ENCODE measurements at places on chromosomes 5 and 9.

DNA sequence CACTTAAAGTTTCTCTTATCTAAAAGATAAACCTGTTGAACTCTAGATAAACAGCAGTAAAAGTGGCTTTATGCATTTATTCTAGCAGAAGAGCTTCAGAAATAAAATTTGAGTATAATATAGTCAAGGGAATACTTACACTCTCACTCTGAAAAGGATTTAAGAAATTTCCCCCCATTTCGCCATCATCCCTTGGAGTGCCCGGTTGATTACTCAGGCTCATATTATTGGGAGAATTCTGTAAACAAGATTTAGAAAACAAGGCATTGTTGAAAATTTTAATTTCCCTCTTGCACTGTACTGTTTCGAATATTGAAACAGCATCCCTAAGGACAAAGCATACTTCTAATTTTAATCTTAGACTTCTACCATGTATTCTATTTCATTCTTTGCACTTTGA, 34.5 kb upstream of the ACOT12 start:
- no peak for DNase-seq

DNA sequence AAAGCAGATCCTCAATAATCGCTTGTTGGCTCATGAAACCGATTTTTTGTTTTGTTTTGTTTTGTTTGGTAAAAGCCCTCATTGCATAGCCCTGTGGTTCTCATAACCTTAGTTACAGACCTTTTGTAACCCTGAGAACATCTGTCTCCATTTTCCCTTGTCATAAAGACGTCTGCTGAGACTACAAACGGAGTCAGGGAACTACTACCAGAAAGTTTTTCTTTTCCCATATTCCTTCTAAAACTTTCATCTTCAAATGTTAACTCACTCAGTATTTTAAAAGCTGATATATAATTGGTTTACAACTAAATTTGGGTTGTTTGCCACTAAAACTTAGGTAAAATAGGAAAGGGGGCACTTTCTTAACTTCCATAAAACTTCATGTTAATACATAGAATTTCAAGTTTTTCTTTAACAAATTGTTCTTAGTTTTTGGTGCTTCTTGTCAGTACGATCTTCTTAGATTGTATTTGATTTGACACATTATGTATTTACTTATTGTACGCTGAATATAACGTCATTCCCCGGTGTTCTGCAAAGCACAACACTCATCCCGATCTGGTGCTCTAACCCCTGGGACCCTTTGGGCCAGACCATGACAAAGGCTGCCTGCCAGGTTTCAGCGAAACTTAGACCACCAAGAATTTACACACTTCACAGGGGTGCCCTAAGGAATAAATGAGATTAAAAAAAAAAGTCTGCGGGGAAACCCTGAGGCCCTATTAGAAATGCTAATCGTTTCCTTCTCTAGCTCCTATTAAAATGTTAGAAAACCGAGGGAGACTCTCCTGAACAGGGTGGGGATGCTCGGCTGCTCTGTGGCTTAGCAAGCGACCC, 1.1 kb upstream of the ANP32B start:
- DNase-seq = no peak

DNA sequence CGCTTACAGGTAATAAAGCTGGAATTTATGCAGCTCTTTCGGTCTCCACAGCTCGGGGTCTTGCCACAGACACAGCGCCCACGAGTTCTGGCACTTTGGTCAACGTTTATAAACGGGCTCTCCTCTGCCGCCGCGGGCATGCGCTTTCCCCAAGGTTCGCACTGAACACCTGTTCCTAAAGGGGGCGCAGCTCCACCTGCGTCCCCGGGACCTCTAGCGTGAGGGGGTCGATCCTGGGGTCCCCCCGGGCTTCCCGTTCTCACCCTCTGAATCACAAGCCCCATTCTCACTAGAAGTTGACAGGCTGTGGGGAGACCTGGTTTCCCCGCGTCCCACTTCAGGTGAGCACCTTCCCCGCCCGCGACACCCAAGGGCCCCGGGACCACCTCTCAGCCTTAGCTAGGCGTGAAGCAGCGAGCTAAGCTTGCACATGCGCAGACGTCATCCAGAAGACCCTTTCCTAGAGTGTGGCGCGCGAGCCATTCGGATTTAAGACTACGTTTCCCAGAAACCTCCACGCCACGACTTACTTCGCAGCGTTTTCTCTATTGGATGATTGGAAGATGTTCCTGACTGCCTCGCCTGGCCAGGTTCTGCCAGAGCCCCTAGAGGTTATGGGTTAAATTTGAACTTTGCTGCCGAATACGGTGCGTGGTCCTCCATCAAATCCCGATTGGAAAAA, 21.3 kb upstream of the ZNF782 start:
- DNase-seq = peak; percentile 63

- DNase-seq = no peak
Measured at GRCh38 chr9:28121366-28121765, 548.1 kb upstream of the C9orf72 start.

- no peak for DNase-seq
Measured at GRCh38 chr5:32850817-32851496, 139.8 kb downstream of the NPR3 start.

GRCh38 chr5:95697781-95698681, 15.2 kb upstream of the SPATA9 start:
- DNase-seq = no peak

- DNase-seq = no peak
Measured at GRCh38 chr9:79384501-79384900, 187.3 kb upstream of the TLE4 start.

- no peak for DNase-seq
Measured at GRCh38 chr9:90844326-90844725, 42.7 kb downstream of the SYK start.

GRCh38 chr5:79020861-79021561, 35.9 kb upstream of the ARSB start:
- peak; percentile 71 for DNase-seq

DNA sequence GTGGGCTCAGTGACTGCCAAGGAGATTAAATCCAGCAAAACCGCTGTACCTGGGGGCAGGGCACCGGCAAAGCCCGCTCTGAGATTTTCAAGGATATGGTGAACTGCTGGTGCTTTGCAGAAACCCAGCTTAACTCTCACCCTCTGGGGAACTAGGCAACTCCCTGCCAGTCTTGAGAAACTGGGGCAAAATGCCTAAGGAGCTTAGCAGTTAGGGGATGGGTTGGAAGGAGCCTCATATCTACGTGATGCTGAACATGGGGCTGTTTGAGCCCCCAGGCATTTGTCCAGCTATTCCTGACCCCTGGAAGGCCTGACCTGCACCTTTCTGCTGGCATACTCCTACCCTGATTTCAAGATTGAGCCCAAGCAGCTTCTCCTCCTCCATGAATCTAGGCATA, 108.6 kb upstream of the TBC1D2 start:
- no peak for DNase-seq

- DNase-seq = no peak
Measured at GRCh38 chr9:95793924-95794828, 81.3 kb upstream of the ERCC6L2 start.

DNA sequence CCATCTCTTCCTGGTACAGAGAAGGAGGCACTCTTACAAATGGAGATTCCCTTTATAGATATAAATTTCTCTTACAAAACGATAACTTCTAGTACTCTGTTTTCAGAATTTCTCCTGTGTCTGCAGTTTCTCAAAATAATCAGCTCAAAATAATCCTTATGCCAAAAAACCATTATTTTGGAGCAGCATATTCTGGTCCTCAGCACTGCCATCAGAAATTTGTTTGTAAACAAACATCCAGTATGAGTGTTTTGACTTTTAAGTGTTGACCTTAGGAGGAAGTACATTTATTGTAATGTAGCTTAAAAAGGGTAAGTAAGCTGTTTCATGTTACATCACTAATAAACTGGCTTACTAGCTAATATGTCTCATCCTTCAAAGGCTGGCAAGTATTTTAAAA, 52.8 kb upstream of the SNAPC3 start:
- no peak for DNase-seq

GRCh38 chr5:51518607-51519006, 135.4 kb downstream of the ISL1 start:
- DNase-seq = no peak

GRCh38 chr9:328453-328852, 113.8 kb downstream of the DOCK8 start:
- DNase-seq = no peak

- DNase-seq = peak; percentile 67
Measured at GRCh38 chr5:1488882-1489680, 34.7 kb downstream of the LPCAT1 start.

DNA sequence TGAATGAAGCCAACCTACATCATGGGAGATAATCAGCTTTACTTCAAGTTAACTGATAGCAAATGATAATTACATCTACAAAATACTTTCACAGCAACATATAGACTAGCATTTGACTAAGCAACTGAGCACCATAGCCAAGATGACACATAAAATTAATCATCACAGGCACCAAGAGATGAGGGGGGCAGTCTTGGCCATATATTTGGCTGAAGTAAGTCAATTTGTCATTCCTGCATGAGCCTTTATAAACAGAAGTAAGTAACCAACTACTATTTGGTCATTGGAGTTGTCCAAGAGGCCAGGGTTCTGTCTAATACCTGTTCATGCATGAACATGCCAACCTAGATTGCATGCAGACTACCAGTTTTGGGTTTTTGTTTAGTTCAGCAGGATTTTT, 53.6 kb downstream of the PDCD1LG2 start:
- no peak for DNase-seq

- no peak for DNase-seq
Measured at GRCh38 chr5:177276886-177277285, 26.6 kb downstream of the RAB24 start.

- no peak for DNase-seq
Measured at GRCh38 chr5:67699560-67699959, 503.0 kb upstream of the CD180 start.

- no peak for DNase-seq
Measured at GRCh38 chr9:5095795-5096194, 89.6 kb downstream of the INSL6 start.

DNA sequence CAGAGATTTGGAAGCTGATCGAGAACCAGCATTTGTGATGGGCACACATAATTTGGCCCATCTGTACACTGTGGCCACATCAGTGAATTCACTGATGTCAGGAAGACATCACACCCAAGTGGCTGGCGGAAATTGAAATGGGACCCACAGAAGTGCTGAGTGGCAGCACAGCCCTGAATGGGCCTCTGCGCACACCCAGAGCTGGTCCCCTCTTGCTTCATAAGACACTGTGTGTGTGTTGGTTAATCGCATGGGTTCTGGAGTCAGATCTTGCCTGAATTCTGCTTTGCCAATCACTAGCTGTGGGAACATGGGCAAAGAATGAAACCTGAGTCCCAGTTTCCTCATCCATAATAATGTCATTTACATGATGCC, 72.2 kb downstream of the PCSK5 start:
- no peak for DNase-seq

GRCh38 chr5:23223846-23224245, 283.6 kb upstream of the PRDM9 start:
- DNase-seq = no peak

DNA sequence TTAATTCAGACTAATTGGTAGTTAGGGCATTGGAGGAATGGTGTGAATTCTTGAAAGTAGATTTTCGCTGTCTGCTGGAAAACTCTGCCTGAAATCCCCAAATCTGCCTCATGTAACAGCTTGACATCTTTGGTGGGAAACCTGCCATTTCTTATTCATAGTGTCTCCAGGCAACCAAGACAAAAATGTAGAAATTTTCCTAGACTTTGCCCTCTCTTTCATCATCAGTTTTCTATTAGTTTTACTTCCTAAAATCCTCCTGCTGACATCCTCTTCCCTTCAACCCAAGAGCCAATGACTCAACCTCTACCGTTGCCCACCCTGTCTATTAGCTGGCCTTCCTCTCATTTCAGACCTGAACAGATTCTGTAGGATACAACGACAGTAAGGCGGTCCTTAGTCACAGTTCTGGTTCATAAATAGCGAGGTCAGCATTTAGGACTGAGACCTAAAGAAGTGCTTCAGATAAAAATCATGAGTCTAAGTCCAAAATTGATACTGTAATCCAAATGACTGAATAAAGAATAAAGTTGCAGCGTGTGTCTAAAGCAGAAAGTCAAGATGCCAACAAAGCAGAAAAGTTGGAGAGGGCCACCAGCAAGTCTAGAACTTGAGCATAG, 133.9 kb downstream of the MUSK start:
- DNase-seq = no peak

DNA sequence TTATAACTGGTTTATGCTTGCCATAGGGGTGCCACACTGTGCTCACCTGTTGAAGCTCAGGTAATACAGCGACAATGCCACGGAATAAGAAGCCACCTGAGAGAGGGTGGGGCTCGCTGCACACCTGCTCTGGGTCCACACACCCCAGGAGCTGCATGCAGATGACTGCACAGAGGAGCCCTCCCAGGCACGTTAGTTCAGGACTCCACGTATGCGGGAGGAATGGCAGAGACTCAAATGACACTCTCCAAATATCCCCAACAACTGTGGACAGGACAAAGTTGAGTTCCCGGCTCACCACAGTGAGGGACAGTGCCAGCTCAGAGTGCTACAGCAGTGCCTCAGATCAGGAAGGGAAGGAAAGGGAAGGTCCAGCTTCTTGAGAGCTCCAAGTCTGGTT, 5.8 kb upstream of the FCN1 start:
- DNase-seq = no peak

GRCh38 chr9:126894052-126894603, 20.5 kb upstream of the RALGPS1 start:
- no peak for DNase-seq

DNA sequence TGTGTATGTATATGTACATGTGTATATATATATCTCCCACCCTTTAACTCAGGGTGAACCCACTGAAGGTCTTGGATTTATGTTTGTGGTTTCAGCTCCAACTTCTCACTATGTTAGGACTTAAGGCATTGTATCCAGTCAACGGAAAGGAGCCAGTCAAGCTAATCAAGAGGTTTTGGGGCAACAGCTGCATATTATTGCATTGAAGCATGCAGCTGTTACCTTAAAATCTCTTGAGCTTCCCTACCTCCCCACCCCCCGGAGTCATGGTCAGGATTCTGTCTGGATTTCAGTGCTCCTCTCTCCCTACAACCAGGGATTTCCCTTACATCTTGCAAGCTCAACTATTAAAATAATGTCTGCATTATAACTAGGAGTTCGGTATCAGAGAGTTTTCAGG, 399.5 kb downstream of the SPOCK1 start:
- DNase-seq = no peak

GRCh38 chr9:99925541-99925940, 19.1 kb downstream of the STX17 start:
- no peak for DNase-seq

- DNase-seq = no peak
Measured at GRCh38 chr5:77163453-77163852, 47.0 kb upstream of the PDE8B start.

DNA sequence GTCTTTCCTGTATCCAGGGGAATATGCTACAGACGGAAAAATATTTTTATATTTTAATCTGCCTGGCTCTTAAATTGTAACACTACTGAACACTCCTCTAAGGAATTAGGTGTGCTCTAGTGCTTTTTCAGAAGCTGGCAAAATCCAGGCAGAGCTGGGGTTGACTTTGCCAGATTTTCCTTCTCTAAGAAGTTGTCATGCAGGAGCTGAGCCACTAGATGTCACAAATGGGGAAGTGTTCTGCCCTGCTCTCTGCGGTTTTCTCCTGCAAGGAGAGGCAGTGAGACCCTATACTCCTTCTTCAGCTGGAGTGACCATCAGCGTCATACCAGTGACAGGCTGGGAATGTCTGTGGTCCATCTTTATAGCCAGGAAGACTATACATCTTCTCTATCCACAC, 112.5 kb downstream of the HAPLN1 start:
- peak; percentile 4 for DNase-seq

Data from activated naive CD4-positive, alpha-beta T cell treated with anti-CD3 and anti-CD28 coated beads for 36 hours (primary cell).